ENCODE measurements at places on chromosomes 11 and 22. TPM values are rescaled to one million over a fixed set of nuclear protein-coding genes. Genes with fewer than 3 reads are reported as not detected.
A peak's percentile ranks its signal among the peaks of the same experiment; 100 is the strongest.

- no peak overlapping the region for H3K27ac ChIP-seq
- no peaks in the 10 kb centered on the region for H3K4me1 ChIP-seq
- H3K27me3 ChIP-seq, result no peaks in the 10 kb centered on the region
- no peak for DNase-seq
- H3K4me3 ChIP-seq, result no peak overlapping the region
- H3K36me3 ChIP-seq, result peaks cover 7% of the 10 kb centered on the region
These were observed 9.4 kb downstream of the DPP3 start for GRCh38 chr11:66489636-66490035.

DNA sequence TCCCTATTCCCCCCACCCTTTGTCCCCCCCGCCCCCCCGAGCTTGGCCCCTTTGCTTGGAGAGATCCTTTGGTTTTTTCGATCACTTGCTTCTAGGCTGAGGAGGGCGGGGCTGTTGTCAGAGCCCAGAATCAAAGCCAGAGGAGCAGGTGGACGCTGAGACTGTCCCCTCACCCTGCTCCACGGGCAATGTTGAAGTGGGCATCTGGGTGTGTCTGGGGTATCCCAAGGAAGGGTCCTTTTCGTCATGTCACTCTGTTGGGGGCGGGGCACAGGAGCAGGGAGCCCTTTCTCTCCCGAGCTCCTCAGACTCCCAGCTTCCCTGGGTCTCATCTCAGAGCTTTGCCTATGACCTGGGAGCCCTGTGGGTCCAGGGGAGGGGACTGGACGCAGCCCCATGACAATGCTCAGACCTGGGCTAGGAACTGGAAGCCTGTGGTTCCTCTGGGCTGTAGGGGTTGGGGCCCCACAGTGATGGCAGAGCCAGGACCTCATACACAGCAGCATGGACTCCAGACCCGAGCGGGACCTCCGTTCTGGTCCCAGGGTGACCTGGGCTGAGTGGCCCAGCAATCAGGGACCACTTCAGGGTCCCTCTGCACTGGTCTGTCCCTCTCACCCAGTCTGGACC is 2.9 kb upstream of the APOBEC3A start:
- no peak for DNase-seq
- no peaks in the 10 kb centered on the region for H3K4me1 ChIP-seq
- no peak overlapping the region for H3K27ac ChIP-seq
- no peak overlapping the region for H3K4me3 ChIP-seq

Gene PDGFD
- total RNA-seq, result 3.3 TPM

Gene HTR3B
- total RNA-seq, result not detected

DNA sequence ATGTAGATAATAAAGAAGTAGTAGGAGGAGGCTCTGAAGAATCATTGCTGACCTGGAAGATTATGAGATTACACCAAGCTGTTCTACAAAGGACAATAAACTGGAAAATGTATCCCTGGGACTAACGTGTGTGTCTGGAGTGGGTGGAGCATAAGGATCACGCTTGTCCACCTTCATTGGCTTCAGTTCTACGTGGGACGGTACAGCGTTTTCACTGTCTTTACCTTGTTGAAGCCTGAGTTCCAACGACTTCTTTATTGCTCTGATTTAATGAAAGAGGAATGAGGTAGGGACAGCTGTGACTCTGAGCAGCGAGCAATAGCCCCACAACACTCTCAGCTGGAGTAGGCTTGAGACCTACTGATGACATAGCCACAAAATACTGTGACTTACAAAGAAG is 87.0 kb downstream of the ARHGAP42 start:
- H3K36me3 ChIP-seq, result peaks cover 3% of the 10 kb centered on the region
- no peak overlapping the region for H3K27ac ChIP-seq
- no peak overlapping the region for H3K4me3 ChIP-seq
- DNase-seq, result no peak
- peaks cover 23% of the 10 kb centered on the region for H3K4me1 ChIP-seq
- H3K27me3 ChIP-seq, result no peaks in the 10 kb centered on the region

Gene OR6X1
- not detected for total RNA-seq

- DNase-seq, result no peak
- H3K4me1 ChIP-seq, result no peaks in the 10 kb centered on the region
- no peaks in the 10 kb centered on the region for H3K36me3 ChIP-seq
- no peaks in the 10 kb centered on the region for H3K27me3 ChIP-seq
- no peak overlapping the region for H3K27ac ChIP-seq
- no peak overlapping the region for H3K4me3 ChIP-seq
These were observed 344.7 kb downstream of the MN1 start for GRCh38 chr22:27456696-27457503.

- no peak for DNase-seq
- H3K36me3 ChIP-seq, result no peaks in the 10 kb centered on the region
- H3K4me1 ChIP-seq, result no peaks in the 10 kb centered on the region
- H3K27me3 ChIP-seq, result no peaks in the 10 kb centered on the region
- peak overlapping the region; percentile 88 for H3K27ac ChIP-seq
- H3K4me3 ChIP-seq, result peak overlapping the region; percentile 64
These were observed 1.1 kb downstream of the UBASH3B start for GRCh38 chr11:122656631-122657101.

Gene FAM89B
- total RNA-seq, result 4.7 TPM

DNA sequence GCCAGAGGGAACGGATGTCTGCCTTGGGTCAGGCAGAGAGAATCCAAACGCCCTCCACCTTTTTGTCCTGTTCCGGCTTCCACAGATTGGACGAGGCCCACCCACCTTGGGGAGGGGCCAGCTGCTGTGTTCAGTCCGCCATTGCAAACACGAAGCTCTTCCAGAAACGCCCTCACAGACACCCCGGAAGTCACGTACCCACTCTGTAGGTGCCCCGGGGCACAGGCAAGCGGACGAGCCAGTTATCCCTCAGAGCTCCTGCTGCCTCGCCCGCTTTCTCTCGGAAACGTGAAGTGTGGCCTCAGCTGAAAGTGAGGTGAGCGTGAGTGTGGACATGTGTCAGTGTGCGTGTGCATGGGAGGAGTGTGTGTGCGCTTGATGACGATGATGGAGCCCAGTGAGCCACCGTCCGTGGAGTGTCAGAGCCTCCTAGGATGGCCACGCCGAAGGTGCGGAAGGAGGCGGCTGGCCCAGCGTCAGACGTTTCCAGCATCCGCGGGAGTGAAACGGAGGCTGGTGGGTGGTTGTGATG is 869.2 kb downstream of the TBC1D22A start:
- no peaks in the 10 kb centered on the region for H3K36me3 ChIP-seq
- peak; percentile 22 for DNase-seq
- peaks cover 5% of the 10 kb centered on the region for H3K27me3 ChIP-seq
- no peaks in the 10 kb centered on the region for H3K4me1 ChIP-seq
- no peak overlapping the region for H3K4me3 ChIP-seq

Gene FOSL1
- total RNA-seq, result 0.17 TPM

- no peak overlapping the region for H3K4me3 ChIP-seq
- H3K36me3 ChIP-seq, result no peaks in the 10 kb centered on the region
- H3K27ac ChIP-seq, result no peak overlapping the region
- no peaks in the 10 kb centered on the region for H3K27me3 ChIP-seq
- no peaks in the 10 kb centered on the region for H3K4me1 ChIP-seq
These were observed 6.0 kb downstream of the XKR3 start for GRCh38 chr22:16819249-16819648.

GRCh38 chr11:13308704-13309103 is 31.1 kb downstream of the BMAL1 start:
- DNase-seq, result no peak
- no peaks in the 10 kb centered on the region for H3K27me3 ChIP-seq
- no peak overlapping the region for H3K27ac ChIP-seq

GRCh38 chr22:48380016-48380665 is 1447.5 kb downstream of the BRD1 start:
- peaks cover 4% of the 10 kb centered on the region for H3K27me3 ChIP-seq

Gene SHANK2
- 15.8 TPM for total RNA-seq

- no peak overlapping the region for H3K4me3 ChIP-seq
- H3K27ac ChIP-seq, result no peak overlapping the region
- H3K4me1 ChIP-seq, result no peaks in the 10 kb centered on the region
These were observed 6.5 kb downstream of the KBTBD3 start for GRCh38 chr11:106070606-106071005.

DNA sequence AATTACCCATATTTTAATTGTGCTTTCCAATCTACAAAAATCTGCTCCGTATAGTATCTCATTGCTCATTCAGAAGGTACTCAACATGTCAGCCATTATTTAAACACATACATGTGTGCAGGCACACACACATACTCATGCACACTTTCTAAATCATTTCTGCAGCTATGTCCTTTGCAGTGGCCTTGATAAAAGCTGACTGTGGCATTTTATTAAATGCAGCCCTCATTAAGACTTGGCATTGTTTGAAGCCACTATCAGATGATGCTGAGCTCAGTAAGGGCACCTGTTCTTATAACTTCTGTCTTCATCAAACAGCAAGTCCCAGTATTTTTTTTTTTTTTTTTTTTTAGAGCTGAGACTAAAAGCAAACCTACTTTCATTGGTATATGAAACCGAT is 1071.9 kb upstream of the CCDC90B start:
- no peak overlapping the region for H3K4me3 ChIP-seq
- no peaks in the 10 kb centered on the region for H3K4me1 ChIP-seq
- H3K27me3 ChIP-seq, result no peaks in the 10 kb centered on the region
- H3K27ac ChIP-seq, result no peak overlapping the region
- no peak for DNase-seq
- H3K36me3 ChIP-seq, result no peaks in the 10 kb centered on the region

Gene TUT1
- total RNA-seq, result 5.6 TPM

Gene MS4A15
- not detected for total RNA-seq

- no peak overlapping the region for H3K27ac ChIP-seq
- H3K36me3 ChIP-seq, result peaks cover 3% of the 10 kb centered on the region
- H3K27me3 ChIP-seq, result no peaks in the 10 kb centered on the region
- H3K4me3 ChIP-seq, result no peak overlapping the region
- H3K4me1 ChIP-seq, result peaks cover 35% of the 10 kb centered on the region
- DNase-seq, result no peak
These were observed 7.3 kb downstream of the DGCR6L start for GRCh38 chr22:20312396-20313191.

- no peak for DNase-seq
- H3K4me1 ChIP-seq, result no peaks in the 10 kb centered on the region
- no peak overlapping the region for H3K27ac ChIP-seq
- H3K27me3 ChIP-seq, result no peaks in the 10 kb centered on the region
- no peaks in the 10 kb centered on the region for H3K36me3 ChIP-seq
These were observed 32.2 kb downstream of the MMP20 start for GRCh38 chr11:102592634-102593581.

GRCh38 chr11:45959851-45960250 is 37.4 kb downstream of the LARGE2 start:
- no peak for DNase-seq
- no peaks in the 10 kb centered on the region for H3K27me3 ChIP-seq
- H3K4me1 ChIP-seq, result no peaks in the 10 kb centered on the region
- no peak overlapping the region for H3K4me3 ChIP-seq
- H3K27ac ChIP-seq, result no peak overlapping the region

Gene C11orf91
- total RNA-seq, result not detected

GRCh38 chr22:37381489-37381888 is 45.8 kb downstream of the ELFN2 start:
- no peaks in the 10 kb centered on the region for H3K27me3 ChIP-seq
- H3K27ac ChIP-seq, result no peak overlapping the region
- H3K36me3 ChIP-seq, result no peaks in the 10 kb centered on the region
- H3K4me3 ChIP-seq, result no peak overlapping the region
- no peaks in the 10 kb centered on the region for H3K4me1 ChIP-seq

Gene UBQLN3
- total RNA-seq, result 0.09 TPM

GRCh38 chr11:65431451-65432099 is 9.0 kb downstream of the NEAT1 start:
- no peaks in the 10 kb centered on the region for H3K27me3 ChIP-seq
- peaks cover 51% of the 10 kb centered on the region for H3K4me1 ChIP-seq
- H3K4me3 ChIP-seq, result no peak overlapping the region
- H3K36me3 ChIP-seq, result peaks cover 13% of the 10 kb centered on the region
- DNase-seq, result no peak
- H3K27ac ChIP-seq, result peak overlapping the region; percentile 40

DNA sequence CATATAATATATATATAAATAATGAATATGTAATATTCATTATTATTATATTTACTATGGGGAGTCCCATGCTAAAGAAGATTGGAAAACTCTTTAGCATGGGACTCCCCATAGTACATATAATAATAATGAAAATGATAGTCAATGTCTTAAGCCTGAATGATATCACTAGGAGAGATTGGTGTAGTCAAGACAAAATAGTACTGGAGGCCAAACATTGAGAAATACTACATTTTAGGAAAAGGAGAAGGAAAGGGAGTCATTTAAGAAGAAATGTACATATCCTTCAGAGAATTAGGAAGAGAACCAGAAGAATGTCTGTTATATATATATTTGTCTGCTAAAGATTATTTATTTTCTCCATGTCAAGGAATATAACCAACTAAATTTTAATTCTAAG is 5.0 kb upstream of the VWA5A start:
- no peak overlapping the region for H3K4me3 ChIP-seq
- no peaks in the 10 kb centered on the region for H3K36me3 ChIP-seq
- no peak overlapping the region for H3K27ac ChIP-seq
- no peaks in the 10 kb centered on the region for H3K27me3 ChIP-seq
- H3K4me1 ChIP-seq, result no peaks in the 10 kb centered on the region

- H3K27ac ChIP-seq, result no peak overlapping the region
- H3K36me3 ChIP-seq, result no peaks in the 10 kb centered on the region
- no peak overlapping the region for H3K4me3 ChIP-seq
- H3K27me3 ChIP-seq, result no peaks in the 10 kb centered on the region
These were observed 332.4 kb downstream of the ETS1 start for GRCh38 chr11:128254941-128255340.

Gene ADM2
- total RNA-seq, result 1.8 TPM

DNA sequence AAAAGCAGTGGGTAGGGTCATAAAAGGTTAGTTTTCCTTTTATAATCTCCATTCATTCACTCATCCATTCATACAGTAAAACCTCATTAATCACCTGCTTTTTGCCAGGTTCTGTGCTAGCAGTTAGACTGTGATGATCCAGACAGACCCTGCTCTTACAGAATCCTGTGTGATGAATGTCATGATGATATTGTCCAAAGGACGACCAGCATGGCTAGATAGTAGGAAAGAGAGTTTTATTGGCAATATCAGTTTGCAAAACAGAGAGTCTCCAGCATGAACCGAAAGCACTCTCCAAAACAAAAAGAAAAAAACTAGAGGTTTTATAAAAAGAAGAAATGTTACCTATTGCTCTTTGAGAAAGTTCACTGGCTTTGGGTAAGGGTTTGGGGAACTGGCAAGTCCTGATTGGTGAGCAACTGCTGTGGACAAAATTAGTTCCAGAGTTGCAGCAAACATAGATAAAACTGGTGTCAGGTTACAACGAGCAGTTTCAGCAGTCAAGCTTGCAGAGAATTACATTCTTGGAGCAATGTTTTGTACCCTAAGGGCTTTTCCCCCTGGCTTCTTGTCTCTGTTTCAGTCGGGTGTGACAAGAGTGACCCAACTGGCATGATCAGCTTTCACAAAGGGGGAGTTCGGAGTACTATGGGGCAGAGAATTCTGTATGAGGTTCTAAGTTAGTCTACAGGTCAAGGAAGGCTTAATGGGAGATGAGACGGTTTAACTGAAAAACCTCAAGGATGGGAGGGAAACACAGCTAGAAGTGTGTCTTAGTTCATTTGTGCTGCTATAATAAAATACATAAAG is 58.3 kb downstream of the HSD17B12 start:
- H3K36me3 ChIP-seq, result no peaks in the 10 kb centered on the region
- no peak overlapping the region for H3K4me3 ChIP-seq
- H3K4me1 ChIP-seq, result no peaks in the 10 kb centered on the region
- H3K27me3 ChIP-seq, result no peaks in the 10 kb centered on the region
